ENCODE measurements at places on chromosomes 1 and 21.
A peak's percentile ranks its signal among the peaks of the same experiment; 100 is the strongest.

- no peak for DNase-seq
Measured at GRCh38 chr1:114126261-114127095, 27.2 kb downstream of the SYT6 start.

GRCh38 chr1:201350884-201351283 lies 26.6 kb downstream of the TNNT2 start:
- DNase-seq, result no peak

DNA sequence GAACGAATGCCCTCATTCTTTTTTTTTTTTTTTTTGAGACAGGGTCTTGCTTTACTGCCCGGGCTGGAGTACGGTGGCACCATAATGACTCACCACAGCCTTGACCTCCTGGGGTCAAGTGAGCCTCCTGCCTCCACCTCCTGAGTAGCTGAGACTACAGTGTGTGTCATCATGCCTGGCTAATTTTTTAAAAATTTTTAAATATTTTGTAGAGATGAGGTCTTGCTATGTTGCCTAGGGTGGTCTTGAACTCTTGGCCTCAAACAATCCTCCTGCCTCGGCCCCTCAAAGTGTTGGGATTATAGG lies 69.4 kb downstream of the ALG14 start:
- no peak for DNase-seq

DNA sequence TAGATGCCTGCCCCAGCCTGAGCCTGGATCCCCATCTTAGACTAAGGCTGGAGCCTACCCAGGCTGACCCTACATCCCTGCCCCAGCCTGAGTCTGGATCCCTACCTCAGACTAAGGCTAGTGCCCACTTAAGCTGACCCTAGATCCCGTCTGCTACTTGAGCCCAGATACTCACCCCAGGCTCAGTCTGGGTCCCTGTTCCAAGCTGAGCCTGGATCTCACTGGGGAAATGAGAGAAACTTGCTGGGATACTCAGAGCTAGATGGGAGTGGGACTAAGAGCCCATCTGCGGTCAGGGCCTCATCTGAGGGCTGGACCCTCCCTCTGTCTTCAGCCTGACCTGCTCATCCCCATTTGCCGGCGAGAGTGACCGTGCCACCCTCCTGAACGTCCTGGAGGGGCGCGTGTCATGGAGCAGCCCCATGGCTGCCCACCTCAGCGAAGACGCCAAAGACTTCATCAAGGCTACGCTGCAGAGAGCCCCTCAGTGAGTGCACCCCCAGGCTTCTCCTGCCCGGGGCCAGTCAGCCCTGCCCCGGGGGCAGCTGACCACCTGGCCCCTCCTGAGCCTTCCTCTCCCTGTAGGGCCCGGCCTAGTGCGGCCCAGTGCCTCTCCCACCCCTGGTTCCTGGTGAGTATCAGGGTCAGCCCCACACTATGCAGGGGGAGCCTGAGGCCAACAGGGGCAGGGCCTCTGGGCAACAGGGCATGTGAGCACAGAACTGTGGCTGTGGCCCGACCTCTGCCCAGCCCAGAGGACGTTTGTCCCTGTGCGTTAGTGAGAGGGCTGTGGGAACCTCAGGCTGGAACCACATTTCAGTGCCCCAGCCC lies 36.8 kb downstream of the TRIM11 start:
- DNase-seq, result no peak

DNA sequence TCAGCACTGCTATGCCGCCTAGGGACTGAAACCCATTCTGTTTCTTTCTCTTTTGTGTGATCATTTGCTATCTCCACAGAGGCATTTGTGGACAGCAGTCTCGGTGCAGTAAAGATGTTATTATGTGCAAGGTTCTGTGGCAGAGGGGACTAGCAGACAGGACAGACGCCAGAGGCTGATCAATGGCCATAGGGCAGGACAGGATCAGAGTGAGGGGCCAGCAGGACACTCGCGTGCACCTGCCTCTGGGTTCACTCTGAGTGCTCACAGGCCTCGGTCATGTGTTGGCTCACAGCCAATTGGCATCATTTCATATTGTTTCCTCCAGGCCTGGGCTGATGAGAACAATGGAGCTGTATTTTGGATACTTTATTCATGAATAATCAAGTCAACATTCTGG lies 212.6 kb downstream of the TGFB2 start:
- DNase-seq, result peak; percentile 44

- DNase-seq, result no peak
Measured at GRCh38 chr1:215718575-215719287, 151.6 kb downstream of the KCTD3 start.

All from left kidney (tissue), 8 donors.